Stimulated activated CD4-positive, alpha-beta T cell treated with anti-CD3 and anti-CD28 coated beads, Interleukin-4, amount 100 ng/mL, for 48 hours (primary cell): ENCODE measurements at places on chromosomes 12 and 14.

DNA sequence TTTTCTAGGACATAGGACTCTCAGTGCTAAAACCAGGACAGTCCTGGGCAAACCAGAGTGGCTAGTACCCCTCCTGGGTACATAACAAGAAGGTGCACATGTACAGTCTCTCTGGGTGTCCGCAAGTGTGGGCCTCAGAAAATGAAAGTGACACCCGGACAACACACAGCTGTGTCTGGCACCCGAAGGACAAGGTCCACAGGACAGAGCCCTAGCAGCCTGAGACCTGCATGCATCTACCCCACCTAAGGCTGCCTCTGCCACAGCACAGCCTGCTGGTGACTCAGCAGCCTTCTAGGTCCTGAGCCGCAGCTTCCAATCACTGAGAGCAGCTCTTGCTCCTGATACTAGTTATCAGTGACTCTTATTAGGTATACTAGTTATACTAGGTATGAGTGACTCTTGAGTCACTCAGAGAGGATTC lies 784.1 kb upstream of the TBX3 start:
- no peak for DNase-seq

- DNase-seq, result no peak
These were observed 233.3 kb upstream of the DAAM1 start for GRCh38 chr14:58954901-58955861.

- DNase-seq, result no peak
These were observed 138.6 kb upstream of the VRK1 start for GRCh38 chr14:96658611-96659010.

- no peak for DNase-seq
These were observed 5.0 kb upstream of the LGALS3 start for GRCh38 chr14:55123852-55124639.

GRCh38 chr12:124203176-124203575 lies 91.7 kb upstream of the RFLNA start:
- no peak for DNase-seq

- DNase-seq, result no peak
These were observed 3.5 kb downstream of the CISTR start for GRCh38 chr12:53748072-53748840.

GRCh38 chr14:23605931-23606585 lies 27.5 kb upstream of the JPH4 start:
- DNase-seq, result no peak

- DNase-seq, result no peak
These were observed 95.0 kb upstream of the CCND2 start for GRCh38 chr12:4178424-4179170.

DNA sequence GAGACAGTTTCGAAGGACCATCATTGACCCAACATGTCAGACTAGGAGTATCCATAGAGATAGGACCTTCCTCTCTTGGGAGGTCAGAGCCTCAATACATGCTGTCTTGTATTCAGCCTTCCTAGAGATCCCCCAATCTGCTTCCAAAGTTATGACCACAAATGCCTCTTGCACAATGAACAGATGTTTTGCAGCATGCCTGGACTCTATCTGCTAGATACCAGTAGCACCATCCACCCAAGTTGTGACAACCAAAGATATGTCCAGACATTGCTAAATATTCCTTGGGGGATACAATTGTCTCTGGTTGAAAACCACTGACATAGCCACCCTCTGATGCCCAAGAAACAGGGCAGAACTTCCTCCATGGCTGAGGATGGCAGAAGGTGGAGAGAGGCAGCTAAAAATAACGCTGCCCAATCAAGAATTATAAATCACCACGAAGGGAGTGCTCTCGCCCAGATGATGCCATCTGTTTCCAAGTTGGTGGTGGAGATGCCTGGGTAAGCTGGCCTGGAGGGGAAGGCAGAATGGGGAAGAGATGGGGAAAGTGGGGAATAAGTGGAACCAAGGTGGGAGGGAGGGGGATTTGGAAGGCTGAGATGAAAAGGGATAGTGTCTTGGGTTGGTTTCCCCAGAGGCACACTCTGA lies 42.9 kb upstream of the NOS1 start:
- no peak for DNase-seq

- DNase-seq, result no peak
These were observed 181.0 kb upstream of the GRIP1 start for GRCh38 chr12:66859751-66860440.

DNA sequence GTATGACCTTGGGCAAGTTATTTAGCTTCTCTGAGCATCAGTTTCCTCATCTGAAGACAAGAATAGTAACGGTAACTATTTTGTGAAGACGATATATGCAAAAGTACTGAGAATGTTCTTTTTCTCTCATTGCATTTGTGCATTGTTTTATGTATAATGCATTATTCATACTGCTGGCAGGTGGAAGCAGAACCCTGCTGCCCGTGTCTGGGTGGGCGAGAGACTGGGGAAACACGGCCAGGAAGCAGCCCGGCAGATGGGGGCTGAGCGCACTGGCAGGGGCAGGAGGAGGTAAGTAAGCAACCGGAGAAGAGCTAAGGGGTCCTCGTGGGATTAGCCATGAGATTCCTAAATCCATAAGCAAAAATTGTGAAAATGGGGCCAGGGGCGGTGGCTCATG lies 115.8 kb upstream of the MED13L start:
- no peak for DNase-seq

DNA sequence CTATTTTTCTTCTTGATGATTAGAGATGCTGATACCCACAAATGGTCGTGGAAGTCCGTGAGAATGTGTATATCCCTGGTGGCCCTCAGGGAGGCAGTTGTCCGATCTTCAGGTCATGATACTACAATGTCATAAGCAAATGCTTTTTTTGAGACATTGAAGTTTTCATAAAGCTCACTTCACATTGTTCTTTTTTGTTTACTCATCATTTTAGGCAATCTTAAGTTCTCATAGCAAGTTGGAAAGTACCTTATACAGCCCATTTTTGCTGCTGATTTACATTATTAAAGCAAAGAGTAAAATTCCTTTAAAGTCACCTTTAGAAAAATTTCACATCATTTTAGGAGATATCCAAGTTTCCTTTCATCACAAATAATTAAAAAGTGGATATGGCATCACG lies 90.0 kb upstream of the CCDC196 start:
- DNase-seq, result no peak

DNA sequence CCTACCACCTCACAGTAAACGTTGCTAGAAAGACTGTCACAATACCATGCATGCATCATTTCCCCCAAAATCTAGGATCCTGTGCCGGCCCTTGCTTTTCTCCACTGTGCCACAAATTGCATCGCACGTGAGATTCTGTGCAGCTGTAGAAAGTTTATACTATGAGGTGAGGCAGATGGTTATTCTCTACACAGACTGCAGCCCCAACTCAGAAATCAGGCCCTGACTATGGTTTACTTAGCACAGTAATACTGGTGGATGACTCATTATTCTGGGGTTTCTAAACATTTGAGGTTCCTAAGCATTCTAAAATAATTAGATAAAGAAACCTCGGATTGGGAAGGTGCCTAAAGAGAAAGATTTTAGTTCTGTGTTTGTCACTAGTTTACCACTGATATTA lies 163.8 kb upstream of the CCDC198 start:
- DNase-seq, result no peak

- no peak for DNase-seq
These were observed 2.3 kb downstream of the ADGRD1 start for GRCh38 chr12:130956009-130956408.

GRCh38 chr14:76081642-76082041 lies 70.1 kb upstream of the GPATCH2L start:
- DNase-seq, result no peak

GRCh38 chr12:11719678-11720099 lies 70.2 kb downstream of the ETV6 start:
- peak; percentile 33 for DNase-seq

DNA sequence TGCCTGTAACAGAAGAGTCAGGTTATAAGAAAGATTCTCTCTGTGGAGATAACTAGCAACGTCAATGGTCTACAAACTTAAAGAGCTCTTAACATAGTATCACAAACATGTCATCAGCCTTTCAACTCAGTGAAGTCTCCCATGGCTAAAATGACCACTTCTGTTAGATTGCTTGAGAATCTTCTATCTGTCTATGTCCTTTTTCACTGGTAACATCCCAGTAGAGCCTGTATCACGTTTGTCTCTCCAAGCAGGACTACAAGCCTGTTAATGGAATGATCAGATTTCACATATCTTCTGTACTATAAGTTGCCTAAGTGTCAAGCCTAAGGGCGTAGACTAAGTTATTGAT lies 50.7 kb downstream of the SLC2A13 start:
- DNase-seq, result no peak

DNA sequence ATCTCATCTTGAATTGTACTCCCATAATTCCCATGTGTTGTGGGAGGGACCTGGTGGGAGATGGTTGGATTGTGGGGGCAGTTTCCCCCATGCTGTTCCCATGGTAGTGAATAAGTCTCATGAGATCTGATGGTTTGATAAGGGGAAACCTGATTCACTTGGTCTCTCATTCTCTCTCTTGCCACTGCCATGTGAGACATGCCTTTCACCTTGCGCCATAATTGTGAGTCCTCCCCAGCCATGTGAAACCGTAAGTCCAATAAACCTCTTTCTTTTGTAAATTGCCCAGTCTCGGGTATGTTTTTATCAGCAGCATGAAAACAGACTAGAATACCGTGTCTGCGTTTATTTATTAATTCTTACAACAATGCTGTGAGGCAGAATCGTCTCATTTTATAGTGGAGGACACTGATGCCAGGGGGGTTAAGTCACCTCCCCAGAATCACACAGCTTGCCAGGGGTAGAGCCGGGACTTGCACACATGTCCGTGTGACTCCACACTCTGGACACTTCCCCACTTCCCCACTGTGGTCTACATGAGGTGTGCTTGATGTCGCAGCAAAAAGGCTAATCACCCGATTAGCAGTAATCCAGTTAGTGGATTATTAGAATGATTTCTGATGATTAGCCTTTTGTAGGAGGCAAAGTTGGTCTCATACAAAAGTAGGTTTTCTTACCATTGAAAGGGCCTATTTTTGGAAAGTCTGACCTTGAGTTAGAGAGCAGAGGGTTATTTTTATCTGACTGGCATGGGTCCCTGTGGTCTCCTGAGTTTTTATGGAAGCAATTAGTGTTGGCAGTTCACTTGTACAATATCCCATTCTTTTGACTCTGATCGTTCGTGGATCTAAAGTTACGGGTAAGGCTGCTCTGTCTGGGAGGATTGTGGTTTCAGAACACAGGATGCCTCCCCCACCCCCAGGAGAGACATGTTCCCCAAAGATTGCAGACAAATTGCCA lies 47.4 kb upstream of the BCL7A start:
- DNase-seq, result no peak

GRCh38 chr14:56367416-56367815 lies 212.2 kb upstream of the TMEM260 start:
- no peak for DNase-seq

- DNase-seq, result no peak
These were observed 50.5 kb upstream of the DACT1 start for GRCh38 chr14:58587271-58587670.

DNA sequence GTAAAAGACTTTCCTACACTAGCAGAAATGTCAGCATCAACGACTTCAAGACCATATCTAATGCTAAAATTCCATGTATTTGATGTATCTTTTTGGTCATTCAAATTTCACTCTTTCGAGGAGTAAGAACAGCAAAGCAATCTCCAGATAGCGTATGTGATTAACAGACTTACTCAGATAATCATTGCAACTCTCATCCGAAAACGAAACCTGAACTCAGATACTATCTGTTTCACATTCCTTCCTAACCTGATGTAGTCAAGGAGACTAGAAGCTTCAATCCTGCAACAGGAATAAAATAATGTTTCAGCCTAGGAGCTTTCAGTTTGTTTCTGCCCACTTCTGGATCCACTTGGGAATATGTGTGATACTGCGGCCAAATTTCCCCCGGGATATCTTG lies 286.3 kb downstream of the NUAK1 start:
- DNase-seq, result no peak

DNA sequence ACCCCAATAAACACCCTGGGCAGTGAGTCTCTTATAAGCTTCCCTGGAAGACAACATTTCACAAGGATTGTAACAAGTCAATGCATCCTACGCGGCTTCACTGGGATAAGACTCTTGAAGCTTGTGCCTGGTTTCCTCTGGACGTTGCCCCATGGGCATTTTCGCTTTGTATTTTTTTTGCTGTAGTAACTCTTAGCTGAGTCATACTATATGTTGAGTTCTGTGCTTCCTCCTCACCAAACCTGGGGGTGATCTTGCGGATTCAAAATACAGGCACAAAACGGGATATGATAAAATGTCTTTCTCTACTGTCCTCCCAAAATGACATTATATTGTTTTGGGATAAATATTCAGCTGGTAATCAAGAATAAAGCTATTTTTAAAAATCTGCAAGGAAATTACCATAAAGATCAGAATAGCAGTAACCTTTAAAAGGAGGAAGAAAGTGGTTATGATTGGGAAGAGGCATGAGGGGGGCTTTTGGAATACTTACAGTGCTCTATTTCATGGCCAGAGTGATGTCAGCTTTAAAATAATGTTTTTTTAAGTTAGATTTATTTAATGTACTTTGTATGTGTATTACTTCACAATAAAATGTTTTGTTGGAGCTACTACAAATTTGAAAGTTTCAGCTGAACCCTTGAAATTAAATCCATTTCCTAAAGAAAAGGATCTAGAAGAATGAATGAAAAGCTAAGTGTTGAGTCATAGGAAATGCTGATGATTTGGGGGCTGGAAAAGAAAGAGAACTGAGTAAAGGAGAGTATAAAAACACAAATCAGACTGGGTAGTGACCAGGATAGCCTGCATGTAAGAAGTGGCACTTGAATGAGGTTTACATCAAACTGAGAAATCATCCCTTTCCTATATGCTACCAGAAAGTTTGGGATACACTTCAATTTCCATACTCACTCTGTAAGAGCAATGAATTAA lies 14.7 kb downstream of the BTBD7 start:
- no peak for DNase-seq

DNA sequence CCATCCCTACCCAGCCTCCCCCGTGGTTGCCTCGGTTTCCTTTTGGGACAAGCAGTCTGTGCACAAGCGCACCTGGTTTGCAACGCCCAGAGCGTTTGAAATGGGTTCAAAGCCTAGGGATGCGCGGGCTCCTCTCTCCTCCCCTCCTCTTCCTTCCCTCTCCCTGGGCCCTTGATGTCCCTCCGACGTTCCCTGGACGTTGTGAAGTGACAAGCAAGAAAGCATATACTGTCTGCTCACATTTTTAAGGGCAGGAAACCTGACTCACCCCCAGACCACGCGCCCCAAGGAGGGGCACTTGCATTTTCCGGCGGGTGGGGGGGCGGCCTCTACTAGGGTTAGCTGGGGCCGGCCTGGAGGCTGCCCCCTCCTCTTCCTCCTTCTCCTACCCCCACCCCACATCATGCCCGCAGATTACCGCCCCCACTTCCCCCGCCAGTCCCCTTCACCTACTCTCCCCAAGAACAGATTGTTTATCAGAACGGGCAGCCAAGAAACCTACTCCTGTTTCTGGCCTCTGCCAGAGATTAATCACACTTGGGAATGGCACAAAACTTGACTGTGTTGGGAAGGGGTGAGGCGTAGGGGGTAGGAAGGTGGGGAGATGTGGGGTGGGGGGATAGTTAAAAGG lies 9.5 kb upstream of the IRF2BPL start:
- DNase-seq, result no peak
